Stimulated activated CD4-positive, alpha-beta T cell treated with anti-CD3 and anti-CD28 coated beads, TNF-alpha, amount 100 ng/mL, for 1 hour (primary cell): ENCODE measurements at places on chromosomes 2 and 18.

- no peak for DNase-seq
These were observed 957.1 kb upstream of the CHAC2 start for GRCh38 chr2:52810460-52810859.

DNA sequence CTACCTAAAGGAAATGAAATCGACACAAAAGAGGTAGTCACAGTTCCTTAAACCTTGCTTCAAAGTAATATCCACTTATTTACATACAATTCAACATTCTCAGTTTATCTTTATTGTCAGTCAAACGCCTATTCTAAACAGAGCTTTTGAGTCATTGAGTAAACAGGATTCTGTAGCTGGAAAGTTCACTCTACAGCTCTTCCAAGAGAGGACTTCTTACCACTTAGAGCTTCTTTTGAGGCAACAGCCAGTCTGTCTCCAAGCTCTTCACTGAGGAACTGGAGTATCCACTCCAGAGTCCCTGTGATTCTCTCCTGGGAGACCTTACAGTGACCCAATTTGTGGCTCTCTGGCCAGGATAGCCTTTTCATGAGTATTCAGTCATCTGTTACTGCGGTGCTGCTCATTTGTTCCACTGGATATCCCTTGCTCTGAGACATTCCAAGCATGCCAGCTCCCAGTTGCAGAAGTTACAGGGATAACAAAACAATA, 210.9 kb upstream of the OSR1 start:
- DNase-seq, result no peak

GRCh38 chr2:82998781-82999180, 1460.3 kb downstream of the SUCLG1 start:
- no peak for DNase-seq

- DNase-seq, result no peak
These were observed 47.8 kb downstream of the TMEM163 start for GRCh38 chr2:134670955-134671354.

GRCh38 chr2:132274000-132274399, 112.2 kb upstream of the ANKRD30BL start:
- no peak for DNase-seq

GRCh38 chr2:191894681-191895147, 47.8 kb upstream of the CAVIN2 start:
- DNase-seq, result no peak

GRCh38 chr2:184372484-184372883, 225.8 kb upstream of the ZNF804A start:
- no peak for DNase-seq

DNA sequence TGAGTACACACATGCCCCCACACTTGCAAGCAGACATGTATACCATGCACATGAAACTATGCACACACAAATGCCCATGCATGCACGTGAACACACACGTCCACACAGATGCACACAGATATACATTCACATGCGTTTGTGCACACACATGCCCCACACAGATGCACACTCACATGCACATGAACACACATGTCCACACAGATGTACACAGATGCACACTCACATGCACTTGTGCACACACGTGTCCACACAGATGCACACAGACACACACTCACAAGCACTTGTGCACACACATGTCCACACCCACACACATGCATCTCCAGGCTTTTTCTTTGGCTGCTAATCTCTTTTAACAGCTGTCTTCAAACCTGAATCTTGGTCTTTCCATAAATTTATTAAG, 31.1 kb downstream of the SNTG2 start:
- DNase-seq, result no peak

DNA sequence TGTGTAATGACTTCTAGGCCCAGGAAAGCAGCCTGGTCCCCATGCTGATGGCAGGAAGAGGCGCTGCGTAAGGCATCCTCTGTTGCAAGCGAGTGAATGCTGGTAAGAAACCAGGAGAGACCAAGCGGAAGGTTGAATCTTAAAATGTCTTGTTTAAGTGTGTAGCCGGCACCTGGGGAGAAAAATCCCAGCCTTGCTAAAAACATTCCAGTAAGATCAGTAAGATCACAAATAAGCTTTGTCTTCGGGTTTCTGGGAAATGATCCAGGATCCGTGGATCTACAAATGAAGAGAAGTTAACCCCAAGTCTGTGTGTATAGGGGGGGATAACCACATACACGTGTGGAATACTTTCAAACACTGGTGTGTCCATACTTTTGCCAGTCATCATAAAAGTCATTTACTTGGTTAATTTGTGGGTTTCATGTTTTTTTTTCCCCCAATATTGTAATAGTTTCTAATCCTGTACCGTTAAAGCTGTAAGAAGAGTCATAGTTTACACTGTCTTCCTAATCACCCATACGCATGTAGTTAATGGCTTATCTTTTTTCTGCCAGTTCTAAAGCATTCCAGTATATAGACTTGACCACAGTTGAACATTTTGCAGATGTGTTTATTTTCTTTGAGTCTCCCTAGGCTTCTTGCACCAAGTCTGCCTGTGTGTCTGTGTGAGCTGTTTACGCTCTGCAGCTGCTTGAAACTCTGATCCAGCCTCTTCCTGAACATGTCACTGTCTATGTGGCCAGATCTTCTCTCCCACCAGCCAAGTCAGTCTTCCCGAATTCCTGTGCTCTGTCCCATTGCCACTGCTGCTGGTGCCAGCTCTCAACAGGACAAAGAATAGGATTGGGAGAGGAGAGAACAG, 135.9 kb upstream of the ARL4C start:
- DNase-seq, result no peak

DNA sequence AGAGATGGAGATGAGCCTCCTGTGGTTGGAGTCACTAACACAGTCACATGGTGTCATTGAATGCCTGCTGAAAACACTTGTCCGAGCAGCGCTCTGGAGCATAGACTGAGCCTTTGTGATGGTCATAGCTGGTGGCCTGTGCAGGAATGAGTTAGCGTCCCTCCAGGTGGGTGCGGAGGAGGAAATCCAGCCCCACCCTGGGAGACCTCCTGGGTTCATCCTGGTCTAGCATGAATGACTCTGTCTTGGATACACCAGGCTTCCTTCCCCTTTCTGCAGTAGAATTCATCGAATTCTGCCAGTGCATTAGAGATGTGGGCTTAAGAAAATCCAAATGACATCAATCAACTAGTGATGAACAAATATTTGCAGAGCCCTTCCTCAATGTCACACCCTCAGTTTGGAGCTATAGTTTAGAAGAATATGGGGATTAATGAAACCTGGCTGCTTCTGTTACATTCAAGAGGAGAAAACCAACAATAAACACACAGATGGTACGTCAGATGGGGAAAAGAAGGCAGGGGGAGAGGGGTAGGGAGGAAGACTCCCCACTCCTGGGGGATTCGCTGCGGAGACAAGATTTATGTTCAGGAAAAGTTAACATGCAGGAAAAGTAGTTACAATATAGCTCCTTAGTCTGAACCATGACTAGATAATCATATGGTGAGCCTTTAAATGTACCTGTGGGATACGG, 136.7 kb downstream of the DDX1 start:
- no peak for DNase-seq

DNA sequence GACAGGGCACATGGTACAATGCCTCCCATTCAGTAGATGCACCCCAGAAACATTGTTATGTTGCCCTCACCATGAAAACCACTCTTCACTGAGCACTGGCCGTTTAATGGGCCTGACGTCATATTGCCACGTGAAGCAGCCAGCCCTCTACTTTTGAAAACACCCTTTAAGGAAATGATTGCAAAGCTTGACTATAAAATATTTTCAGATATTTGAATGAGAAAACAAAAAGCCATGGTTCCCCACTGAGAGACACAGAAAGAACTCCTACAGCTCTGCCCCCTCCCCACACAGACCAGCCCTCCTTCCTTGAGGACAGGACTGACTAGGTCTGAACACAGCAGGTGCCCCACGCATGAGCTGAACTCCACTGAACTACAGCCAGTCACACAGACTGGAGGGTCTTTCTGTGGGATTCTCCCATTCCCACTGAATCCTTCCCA, 349.1 kb downstream of the ANAPC1 start:
- no peak for DNase-seq

GRCh38 chr2:149768320-149768799, 180.8 kb upstream of the MMADHC start:
- no peak for DNase-seq

GRCh38 chr2:70468878-70469277, 84.7 kb downstream of the TGFA start:
- DNase-seq, result no peak

DNA sequence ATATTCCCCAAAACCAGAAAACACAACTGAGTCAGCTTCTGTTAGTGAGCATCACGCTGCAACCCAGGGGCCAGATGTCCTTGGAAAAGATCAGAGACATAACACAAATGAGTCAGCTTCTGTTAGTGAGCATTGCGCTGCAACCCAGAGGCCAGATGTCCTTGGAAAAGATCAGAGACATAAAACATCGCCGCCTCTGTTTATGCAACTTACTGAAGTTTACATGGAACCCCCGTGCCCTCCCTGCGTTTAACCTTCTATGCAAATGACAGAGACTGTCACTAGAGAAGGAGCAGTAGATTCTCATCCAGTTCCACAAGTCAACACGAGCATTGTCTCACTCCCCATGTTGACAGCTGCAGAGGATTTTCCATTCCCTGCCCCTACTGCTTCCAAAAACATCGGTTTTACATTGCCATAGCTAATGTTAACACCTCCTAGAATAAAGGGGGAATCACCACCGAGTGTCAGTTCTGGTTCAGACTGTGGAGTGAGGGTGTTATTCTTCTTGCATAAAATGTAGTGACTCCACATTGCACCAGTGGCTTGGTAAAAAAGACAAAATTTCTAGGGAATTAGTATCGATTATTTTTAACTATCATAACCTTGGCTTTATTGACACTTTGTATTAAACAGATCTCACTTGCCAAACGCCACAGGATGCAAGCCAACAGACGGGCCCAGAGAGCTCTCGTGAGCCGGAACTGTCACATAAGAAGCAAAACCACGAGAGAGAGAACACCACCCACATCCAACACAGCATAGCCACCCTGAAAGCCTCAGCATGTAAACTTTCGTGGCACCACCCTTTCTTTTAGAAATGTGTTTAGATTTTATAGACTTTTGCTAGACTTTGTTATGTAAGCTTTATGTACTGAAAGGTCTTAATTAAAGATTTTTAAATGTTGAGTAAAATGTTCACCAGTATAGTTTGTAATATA, 87.7 kb downstream of the SH3YL1 start:
- no peak for DNase-seq

GRCh38 chr2:151238527-151239487, 22.9 kb downstream of the RBM43 start:
- DNase-seq, result no peak
